ENCODE measurements at places on chromosomes 13 and 19.
A peak's percentile ranks its signal among the peaks of the same experiment; 100 is the strongest.

DNA sequence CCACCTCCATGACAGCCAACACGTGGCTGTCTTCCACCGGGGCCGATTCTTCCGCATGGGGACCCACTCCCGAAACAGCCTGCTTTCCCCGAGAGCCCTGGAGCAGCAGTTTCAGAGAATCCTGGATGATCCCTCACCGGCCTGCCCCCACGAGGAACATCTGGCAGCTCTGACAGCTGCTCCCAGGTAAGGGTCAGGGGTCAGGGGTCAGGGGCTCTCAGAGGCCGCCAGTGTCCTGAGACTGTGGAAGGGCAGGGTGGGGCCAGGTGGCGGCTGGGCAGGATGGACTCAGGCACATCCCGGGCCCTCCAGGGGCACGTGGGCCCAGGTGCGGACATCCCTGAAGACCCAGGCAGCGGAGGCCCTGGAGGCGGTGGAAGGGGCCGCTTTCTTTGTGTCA lies 15.0 kb downstream of the CPT1C start:
- H3K27me3 ChIP-seq, result no peaks in the 10 kb centered on the region
- DNase-seq, result no peak
- no peak overlapping the region for H3K27ac ChIP-seq
- H3K4me3 ChIP-seq, result no peak overlapping the region

GRCh38 chr19:275000-275399 lies 16.2 kb downstream of the PLPP2 start:
- H3K4me1 ChIP-seq, result no peaks in the 10 kb centered on the region
- no peaks in the 10 kb centered on the region for H3K36me3 ChIP-seq
- H3K27me3 ChIP-seq, result no peaks in the 10 kb centered on the region
- DNase-seq, result no peak

GRCh38 chr19:29260477-29261317 lies 47.7 kb upstream of the UQCRFS1 start:
- no peaks in the 10 kb centered on the region for H3K36me3 ChIP-seq
- no peak overlapping the region for H3K4me3 ChIP-seq
- H3K27me3 ChIP-seq, result no peaks in the 10 kb centered on the region
- peak; percentile 69 for DNase-seq
- no peak overlapping the region for H3K27ac ChIP-seq

DNA sequence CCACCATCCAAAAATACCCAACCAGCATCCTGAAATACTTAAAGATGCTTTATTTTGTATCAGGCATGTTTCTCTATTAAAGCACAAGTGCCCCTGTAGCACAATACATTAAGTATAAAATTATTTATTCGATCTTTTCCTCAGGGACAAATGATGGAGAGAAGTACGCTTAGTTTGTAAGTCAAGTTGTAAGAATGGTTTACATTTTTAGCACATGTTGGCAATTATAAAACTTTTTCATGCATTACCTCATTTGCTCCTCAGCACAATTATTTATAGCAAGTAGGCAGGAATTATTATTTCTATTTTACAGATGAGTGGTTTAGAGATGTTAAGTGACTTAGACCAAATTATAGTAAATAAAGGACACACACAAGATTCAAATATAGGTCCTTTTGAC lies 232.6 kb upstream of the HTR2A start:
- H3K36me3 ChIP-seq, result no peaks in the 10 kb centered on the region
- H3K27me3 ChIP-seq, result no peaks in the 10 kb centered on the region
- H3K4me3 ChIP-seq, result no peak overlapping the region
- DNase-seq, result no peak
- H3K4me1 ChIP-seq, result no peaks in the 10 kb centered on the region
- no peak overlapping the region for H3K27ac ChIP-seq

DNA sequence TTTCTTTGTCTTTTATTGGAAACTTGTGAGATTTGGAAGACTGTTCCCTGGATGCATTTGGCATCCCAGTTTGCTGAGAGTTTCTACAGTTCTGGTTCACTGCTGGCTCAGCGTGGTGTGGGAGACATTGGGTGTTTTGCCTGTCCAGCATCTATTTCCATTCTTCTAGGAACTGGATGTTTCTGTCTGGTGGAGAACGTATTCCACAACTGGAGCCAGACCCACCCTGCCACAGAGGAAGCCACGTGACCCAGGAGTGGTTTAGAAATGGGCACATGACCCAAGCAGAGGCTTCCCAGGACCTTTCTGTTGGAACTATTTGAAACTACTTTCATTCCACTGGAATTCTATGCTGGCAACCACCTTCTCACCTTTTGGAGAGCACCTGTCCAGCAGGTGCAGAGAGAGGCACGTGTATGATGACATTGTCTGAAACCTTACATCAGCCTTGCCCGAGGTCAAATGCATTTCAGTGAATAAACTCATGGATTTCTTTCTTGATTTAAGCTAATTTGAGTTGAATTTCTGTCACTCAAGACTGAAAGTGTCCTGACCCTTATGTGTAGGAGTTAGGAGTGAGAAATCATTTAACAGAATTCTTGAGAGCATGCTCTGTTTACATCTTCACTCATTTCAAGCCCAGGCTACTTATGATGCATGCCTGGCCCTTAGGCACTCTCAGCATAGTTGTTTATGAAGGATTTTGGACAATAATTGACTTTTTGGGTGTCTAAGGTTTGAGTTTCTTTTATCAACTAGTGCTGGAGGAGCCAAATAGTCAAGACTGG lies 121.8 kb downstream of the AKAP11 start:
- H3K27ac ChIP-seq, result no peak overlapping the region
- no peak for DNase-seq
- no peaks in the 10 kb centered on the region for H3K36me3 ChIP-seq
- H3K4me3 ChIP-seq, result no peak overlapping the region

GRCh38 chr19:47093254-47093653 lies 20.3 kb downstream of the ZC3H4 start:
- DNase-seq, result no peak
- H3K27me3 ChIP-seq, result no peaks in the 10 kb centered on the region
- no peak overlapping the region for H3K4me3 ChIP-seq

DNA sequence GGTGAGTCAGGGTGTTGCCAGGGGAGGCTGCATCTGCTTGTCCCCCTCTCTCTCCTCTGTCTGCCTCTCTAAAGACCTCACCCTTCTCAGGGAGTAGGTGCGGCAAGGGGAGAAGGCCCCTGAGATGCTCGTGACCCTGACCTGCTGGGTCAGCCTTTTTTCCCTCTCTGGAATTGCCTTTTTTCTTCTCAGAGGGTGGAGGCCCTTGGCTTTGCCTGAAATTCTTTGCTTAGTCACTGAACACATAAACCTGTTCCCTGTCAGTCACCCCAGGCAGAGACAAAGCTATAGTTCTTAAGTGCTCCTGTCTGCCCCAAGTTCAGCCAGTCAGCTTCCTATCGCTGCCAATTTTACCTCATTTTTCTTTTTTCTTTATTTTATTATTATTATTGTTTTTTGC lies 35.2 kb upstream of the PEG3 start:
- DNase-seq, result no peak
- no peaks in the 10 kb centered on the region for H3K27me3 ChIP-seq
- no peaks in the 10 kb centered on the region for H3K36me3 ChIP-seq
- H3K4me1 ChIP-seq, result no peaks in the 10 kb centered on the region
- H3K4me3 ChIP-seq, result no peak overlapping the region
- H3K27ac ChIP-seq, result no peak overlapping the region

DNA sequence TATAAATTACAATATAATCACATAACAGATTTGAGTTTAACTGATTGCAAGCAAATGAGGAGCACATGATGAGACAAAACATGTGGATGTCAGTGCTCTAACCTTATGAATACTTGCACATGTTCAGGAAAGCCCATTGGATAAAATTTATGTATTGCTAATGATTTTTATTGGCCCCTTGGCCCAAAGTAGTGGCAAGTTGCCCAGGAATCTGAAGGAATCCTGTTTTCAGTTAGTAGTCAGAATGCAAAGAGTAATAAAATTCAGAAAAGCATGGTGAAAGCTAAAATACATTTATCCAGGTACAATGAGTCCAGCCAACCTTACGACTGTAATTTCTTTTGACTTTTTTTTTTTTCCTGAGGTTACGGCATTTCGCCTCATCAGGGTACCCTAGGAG lies 1539.4 kb downstream of the EFNB2 start:
- no peaks in the 10 kb centered on the region for H3K27me3 ChIP-seq
- H3K36me3 ChIP-seq, result no peaks in the 10 kb centered on the region
- no peak overlapping the region for H3K27ac ChIP-seq
- no peaks in the 10 kb centered on the region for H3K4me1 ChIP-seq

GRCh38 chr19:19866611-19867248 lies 1.0 kb downstream of the ZNF253 start:
- peak; percentile 95 for DNase-seq
- H3K36me3 ChIP-seq, result no peaks in the 10 kb centered on the region
- H3K4me1 ChIP-seq, result no peaks in the 10 kb centered on the region
- H3K4me3 ChIP-seq, result peak overlapping the region; percentile 92
- no peaks in the 10 kb centered on the region for H3K27me3 ChIP-seq
- no peak overlapping the region for H3K27ac ChIP-seq

DNA sequence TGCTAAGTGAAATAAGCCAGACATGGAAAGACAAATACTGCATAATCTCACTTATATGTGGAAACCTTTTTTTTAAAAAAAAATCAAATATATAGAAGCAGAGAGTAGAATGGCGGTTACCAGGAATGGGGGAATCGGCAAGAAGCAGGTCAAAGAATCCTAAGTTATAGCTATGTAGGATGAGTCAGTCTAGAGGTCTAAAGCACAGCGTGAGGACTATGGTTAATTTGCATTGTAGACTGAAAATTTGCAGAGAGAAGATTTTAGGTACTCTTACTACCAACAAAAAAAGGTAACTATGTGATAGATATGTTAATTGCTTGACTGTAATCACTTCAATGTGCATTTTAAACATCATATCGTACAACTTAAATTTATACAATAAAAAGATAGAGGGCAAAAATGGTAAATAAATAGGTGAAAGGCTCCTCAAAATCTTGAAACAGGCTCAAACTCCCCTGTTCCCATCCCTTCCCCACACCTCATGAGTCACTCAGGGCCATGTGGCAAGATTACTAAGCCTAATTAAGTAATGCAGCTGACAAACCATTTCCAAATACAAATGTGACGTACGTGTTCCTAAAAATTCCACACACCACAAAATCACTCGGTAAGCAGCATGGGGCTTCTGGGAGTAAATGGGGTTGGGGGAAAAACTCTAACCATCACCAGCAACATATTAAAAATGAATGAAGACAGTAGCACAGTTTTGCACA lies 159.0 kb downstream of the USP12 start:
- no peaks in the 10 kb centered on the region for H3K36me3 ChIP-seq
- H3K4me3 ChIP-seq, result no peak overlapping the region
- H3K27ac ChIP-seq, result no peak overlapping the region
- DNase-seq, result no peak

DNA sequence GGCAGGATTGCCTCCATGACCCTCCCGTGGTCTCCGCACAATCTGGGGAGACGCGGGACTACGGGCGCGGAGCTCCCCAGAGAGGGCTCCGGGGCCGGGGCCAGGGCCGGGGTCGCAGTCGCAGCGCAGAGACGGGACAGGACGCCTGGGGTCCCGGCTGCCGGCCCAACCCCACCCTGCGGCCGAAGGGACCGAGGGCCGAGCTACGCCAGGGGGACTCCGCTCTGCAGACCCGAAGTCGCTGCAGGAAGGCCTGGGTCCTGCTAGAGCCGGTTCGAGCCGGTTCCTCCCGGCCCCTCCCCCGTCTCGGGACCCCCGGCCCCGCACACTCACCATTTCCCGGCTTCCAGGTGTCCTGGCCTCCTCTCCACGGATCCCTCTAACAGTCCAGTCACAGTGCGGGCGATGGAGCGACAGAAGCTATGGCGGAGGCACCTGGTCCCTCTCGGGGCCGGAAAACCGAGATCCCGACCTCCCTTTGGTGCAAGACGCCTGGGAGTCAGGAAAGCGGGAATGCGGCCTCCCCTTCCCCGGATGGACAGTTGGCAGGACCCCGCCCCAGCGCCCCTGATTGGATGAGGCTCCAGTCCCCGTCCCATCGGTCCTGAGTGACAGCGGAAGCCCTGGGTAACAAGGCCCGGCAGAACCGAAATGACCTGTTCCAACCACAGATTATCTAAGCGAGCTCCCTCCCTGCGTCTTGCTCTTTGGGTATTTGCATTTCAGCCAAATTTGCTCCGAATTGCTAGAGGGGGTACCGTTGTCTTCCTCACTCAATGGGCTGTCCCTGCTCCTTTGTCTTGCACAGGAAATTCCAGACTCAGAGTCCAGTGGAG lies at the start of gene ZNF625:
Gene ZNF625, minus strand, starts transcription at position 512 of the 836 bp plus-strand sequence. Its CDS starts 176 bp downstream, at position 336.
- peaks cover 4% of the 10 kb centered on the region for H3K4me1 ChIP-seq
- peak; percentile 98 for DNase-seq
- H3K4me3 ChIP-seq, result peak within 1 kb of the TSS; percentile 81
- no peaks in the 10 kb centered on the region for H3K27me3 ChIP-seq
- no peaks in the 10 kb centered on the region for H3K36me3 ChIP-seq

- H3K4me1 ChIP-seq, result peaks cover 6% of the 10 kb centered on the region
- H3K27ac ChIP-seq, result no peak overlapping the region
- H3K36me3 ChIP-seq, result no peaks in the 10 kb centered on the region
Observed at GRCh38 chr13:28751175-28751960, 32.6 kb upstream of the SLC46A3 start.

DNA sequence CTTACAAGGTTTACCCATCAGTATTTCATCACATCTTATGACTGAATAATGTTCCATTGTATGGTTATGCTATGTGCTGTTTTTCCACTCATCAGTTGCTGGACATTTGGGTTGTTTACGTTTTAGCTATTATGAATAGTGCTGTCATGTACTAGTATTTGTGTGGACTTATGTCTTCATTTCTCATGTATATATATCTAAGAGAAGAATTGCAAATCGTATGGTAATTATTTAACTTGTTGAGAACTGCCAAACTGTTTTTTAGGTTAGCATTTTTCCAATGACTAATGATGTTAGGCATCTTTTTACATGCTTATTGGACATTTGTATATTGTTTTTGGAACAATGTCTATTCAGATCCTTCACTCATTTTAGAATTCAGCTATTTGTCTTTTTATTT lies 368.3 kb downstream of the LMO7 start:
- H3K4me3 ChIP-seq, result no peak overlapping the region

- H3K4me3 ChIP-seq, result no peak overlapping the region
- H3K36me3 ChIP-seq, result no peaks in the 10 kb centered on the region
- DNase-seq, result no peak
- no peak overlapping the region for H3K27ac ChIP-seq
- H3K27me3 ChIP-seq, result no peaks in the 10 kb centered on the region
- peaks cover 2% of the 10 kb centered on the region for H3K4me1 ChIP-seq
Observed at GRCh38 chr13:31166591-31166990, 4.9 kb upstream of the HSPH1 start.

DNA sequence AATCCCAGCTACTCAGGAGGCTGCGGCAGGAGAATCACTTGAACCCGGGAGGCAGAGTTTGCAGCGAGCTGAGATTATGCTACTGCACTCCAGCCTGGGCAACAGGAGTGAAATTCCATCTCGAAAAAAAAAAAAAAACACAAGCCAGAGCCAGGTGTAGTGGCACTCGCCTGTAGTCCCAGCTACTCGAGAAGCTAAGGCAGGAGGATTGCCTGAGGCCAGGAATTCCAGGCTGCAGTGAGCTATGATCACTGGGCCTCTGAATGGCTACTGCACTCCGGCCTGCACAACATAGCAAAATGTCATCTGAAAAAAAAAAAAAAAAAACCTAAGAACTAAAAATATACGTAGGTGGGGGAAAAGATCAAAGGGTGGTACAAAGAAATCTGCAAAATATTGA lies 19.4 kb downstream of the EPS15L1 start:
- DNase-seq, result peak; percentile 89
- H3K4me1 ChIP-seq, result peaks cover 3% of the 10 kb centered on the region
- no peak overlapping the region for H3K4me3 ChIP-seq
- H3K27ac ChIP-seq, result no peak overlapping the region
- no peaks in the 10 kb centered on the region for H3K36me3 ChIP-seq

GRCh38 chr19:45440873-45441654 lies 17.3 kb upstream of the ERCC1 start:
- H3K27ac ChIP-seq, result no peak overlapping the region
- H3K4me1 ChIP-seq, result peaks cover 5% of the 10 kb centered on the region
- no peaks in the 10 kb centered on the region for H3K36me3 ChIP-seq

GRCh38 chr19:32197896-32198882 lies 147.2 kb upstream of the ZNF507 start:
- no peak overlapping the region for H3K4me3 ChIP-seq
- H3K36me3 ChIP-seq, result no peaks in the 10 kb centered on the region
- H3K27ac ChIP-seq, result no peak overlapping the region
- no peaks in the 10 kb centered on the region for H3K4me1 ChIP-seq
- DNase-seq, result no peak

All from mesendoderm (in vitro differentiated cells).